ENCODE measurements at places on chromosomes 16 and 17.

- no peak for ATAC-seq
These were observed 92.1 kb upstream of the ZNF750 start for GRCh38 chr17:82931699-82932517.

GRCh38 chr17:71902894-71903506 lies 217.8 kb upstream of the SOX9 start:
- ATAC-seq: no peak

GRCh38 chr17:58317421-58318064 lies 11.1 kb downstream of the TSPOAP1 start:
- peak; percentile 96 for ATAC-seq

DNA sequence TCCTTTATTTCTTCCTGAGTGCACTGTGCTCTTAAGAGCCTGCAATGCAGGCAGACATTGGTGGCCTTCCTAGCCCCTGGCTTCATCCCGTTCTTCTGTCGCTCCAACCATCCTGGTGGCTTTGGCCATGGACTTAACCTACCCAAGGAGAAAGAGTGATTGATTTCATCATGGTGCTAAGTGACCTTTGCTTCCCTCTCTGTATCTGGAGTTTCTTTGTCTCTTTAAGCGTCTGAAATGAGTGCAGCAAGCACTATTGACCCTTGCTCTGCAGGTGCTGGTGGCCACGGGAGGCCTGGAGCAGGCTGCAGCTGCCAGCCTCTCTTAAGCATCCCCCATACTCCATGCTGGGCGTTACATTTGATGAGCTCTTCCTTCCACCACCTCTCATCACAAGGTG lies 60.5 kb downstream of the RAP1GAP2 start:
- ATAC-seq: no peak

GRCh38 chr17:57197466-57198071 lies 58.8 kb upstream of the MSI2 start:
- no peak for ATAC-seq

DNA sequence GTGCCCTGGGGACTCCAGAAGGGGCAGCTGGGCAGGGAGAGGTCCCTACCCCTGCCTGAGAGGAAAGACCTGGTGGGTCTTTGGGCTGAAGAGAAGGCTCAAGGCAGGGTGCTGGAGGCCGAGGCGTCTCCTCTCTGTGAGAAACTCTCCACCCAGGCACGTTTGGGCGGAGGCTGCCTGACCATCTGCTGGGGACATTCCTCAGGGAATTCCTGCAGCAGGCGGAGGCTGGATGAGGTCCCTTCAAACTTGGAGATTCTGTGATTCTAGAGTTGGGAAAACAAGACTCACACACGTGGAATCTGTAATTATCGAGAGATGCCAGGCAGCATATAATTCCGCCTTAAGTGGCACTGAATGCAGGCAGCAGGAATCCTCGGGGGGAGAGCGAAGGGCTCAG lies 21.1 kb upstream of the PHF12 start:
- ATAC-seq: no peak

DNA sequence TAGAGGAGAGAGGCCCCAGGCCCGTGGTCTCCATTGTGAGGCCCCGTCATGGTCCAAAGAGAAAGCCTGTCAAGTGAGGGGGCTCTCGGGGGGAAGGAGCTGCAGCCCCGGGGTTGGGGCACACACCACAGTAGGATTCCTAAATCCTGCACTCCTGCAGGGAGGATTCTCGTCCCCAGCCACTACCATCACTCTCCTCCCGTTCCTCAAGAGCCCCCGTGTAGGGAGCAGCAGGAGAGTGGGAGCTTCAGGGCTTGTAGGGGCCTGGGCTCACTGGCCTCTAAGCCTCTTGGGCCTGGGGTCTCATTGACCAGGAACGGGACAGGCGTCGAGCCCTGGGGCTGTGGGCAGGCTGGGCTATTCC lies 821 bp downstream of the C16orf86 start:
- no peak for ATAC-seq

- no peak for ATAC-seq
These were observed 112.8 kb downstream of the PLCG2 start for GRCh38 chr16:81891736-81892364.

DNA sequence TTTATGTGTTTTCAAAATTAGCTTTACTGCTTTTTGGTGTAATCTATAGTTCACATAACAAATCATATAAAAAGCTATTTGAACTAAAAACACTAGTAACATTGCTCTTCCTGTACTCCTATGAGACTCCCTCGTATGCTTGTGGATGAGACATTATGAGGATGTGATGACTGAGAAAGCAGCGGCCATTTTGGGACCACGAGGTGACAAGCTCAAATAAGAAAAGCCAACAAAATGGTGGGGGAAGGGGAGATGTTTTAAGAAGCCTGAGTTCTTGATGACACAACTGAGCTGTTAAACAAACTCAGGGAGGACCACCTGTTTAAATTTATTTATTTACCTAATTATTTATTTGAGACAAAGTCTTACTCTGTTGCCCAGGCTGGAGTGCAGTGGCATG lies 4.5 kb downstream of the CCL18 start:
- no peak for ATAC-seq

All from stimulated activated memory B cell treated with anti-CD40 and anti-IgM and Interleukin-4, amounts not matched to agents 10 μg/mL and 1 μg/mL and 100 μg/mL, for 72 hours (primary cell).